ENCODE measurements at places on chromosomes 4 and X. TPM values are rescaled to one million over a fixed set of nuclear protein-coding genes. Genes with fewer than 3 reads are reported as not detected.
A peak's percentile ranks its signal among the peaks of the same experiment; 100 is the strongest.

DNA sequence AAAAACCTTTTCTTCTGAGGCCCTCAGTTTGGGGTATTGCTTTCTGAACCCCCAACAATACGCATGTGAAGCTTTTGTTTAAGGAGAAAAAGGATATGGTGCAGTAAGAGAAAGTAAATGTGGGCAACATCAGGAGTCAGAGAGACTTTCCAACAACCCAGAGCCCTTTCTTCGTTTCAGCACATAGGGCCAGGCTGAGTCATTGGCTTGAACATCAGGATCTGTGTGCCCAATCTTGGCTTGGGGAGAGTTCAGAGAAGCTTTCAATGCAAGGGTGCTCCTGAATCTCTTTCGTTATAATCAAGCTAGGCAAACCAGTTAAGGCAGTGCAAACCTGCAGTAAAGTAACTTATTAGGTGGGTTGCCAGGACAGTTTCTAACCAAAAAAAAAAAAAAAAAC is 191.2 kb downstream of the FRMPD4 start:
- no peak for DNase-seq

DNA sequence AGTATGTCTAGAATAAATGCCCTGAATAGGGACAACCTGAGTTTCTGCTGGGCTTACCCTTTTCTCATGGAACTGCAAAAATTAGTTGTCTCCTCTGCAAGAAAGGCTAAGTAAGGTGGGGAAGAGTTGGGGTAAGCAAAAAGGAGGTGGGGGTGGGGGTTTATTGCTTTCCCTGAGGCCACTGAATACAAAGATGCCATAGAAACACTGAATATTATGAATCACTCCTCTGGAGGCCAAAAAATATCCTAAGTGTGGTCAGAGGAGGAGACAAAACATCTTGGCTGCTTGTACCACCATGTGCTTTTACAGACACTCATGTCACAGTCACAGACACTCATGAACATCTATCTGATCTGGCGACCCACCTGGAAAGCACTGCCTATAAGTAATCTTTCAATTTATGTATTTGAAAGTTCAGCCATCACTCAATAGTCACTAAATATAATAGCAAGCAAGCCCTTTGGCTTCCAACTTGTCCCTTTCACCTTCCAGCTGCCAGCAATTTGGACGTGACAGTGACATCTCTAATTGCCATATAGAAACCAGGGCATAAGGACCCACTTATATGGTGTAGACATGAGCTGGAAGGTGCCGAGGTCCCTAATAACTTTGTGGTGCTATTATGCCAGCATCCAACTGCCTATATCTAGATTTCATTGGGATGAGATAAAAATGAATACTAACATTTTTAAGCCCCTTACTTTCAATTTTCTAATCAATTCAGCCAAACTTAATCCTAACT is 122.7 kb upstream of the CBR4 start:
- no peak for DNase-seq

DNA sequence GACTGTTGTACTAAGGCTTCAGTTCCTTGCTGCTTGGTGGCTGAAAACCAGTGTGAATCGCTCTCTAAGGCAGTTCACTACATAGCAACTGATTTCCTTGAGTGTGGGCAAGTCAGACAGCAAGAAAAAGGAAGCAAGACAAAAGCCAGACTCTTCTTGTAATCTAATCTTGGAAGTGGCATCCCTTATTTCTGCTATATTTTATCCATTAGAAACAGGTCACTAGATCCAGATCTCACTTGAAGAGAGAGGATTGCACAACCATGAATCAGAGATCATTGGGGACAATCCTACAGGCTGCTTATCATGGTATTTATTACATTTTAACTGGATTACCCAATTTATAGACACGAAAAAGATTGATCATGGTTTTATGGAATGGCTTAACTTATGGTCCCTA is 684.5 kb downstream of the GRID2 start:
- no peak for DNase-seq

ZNF185 gene
- polyA plus RNA-seq = 15.3 TPM

DNA sequence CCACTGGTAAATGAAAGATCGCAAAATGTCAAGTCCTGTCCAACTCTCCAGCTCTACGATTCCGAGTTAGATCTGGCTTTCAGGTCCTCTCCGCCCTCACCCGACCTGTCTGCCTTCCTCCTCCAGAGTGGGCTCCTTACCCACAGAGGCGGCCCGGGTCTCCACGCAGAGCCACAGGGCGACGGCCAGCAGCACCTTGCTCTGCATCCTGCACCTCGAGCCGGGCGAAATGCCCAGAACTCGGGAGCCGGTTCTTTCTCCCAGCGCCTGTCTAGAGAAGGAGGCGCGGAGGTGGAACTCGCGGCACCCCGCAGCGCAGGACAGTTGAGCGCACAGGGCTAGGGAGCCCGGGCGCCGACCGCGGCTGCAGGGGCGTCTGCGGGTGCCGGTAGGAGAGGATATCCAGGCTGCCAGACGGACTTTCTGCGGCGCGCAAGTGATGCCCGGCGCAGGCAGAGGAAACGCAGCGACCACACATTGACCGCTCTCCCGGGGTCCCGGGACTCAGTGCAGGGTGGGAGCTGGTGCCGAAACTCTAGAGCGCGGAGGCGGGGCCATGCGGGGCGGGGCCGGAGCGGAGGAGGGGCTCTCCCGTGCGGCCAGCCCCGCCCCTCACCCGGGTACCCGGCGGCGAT is at the start of gene KDR:
TSS of gene KDR (minus strand) at position 509 of the 635 bp plus-strand sequence. CDS start at position 207, 302 bp downstream.
- peak; percentile 17 for DNase-seq

- DNase-seq = no peak
These were observed 137.3 kb upstream of the PDE5A start for GRCh38 chr4:119765951-119766350.
